ENCODE measurements at places on chromosomes 11 and 22.

DNA sequence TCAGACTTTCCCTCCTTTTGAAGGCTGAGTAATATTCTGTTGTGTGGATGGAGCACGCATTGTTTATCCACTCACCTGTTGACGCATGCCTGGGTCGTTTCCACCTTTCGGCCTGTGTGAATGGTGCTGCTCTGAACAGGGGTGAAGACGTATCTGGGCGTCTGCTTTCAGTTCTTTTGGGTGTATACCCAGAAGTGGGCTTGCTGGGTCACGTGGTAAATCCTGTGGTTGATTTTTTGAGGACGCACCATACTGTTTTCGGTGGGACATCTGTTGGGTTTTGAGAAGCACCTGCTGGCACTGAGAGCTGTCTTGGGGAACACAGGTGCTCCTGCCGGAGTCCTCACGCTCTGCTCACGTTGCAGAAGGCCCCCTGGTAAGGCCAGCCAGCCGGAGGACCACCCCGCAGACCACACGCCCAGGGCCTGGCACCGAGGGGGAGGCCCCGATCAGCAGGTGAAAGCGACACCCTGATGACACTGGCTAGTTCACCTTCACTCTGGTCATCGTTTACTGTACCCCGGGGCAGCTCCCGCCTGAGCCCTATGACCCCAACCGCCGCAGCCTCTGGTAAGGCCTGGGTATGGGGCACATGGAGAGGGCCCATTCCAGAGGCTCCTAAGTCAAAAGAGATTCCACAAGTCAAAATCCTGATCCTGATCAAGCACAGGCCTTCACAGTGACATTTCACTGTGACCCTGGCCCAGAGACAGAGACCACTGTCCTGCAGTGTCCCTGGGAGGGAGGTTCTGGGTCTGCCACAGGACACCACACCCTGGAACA is 54.5 kb upstream of the PRODH start:
- no peak for DNase-seq

DNA sequence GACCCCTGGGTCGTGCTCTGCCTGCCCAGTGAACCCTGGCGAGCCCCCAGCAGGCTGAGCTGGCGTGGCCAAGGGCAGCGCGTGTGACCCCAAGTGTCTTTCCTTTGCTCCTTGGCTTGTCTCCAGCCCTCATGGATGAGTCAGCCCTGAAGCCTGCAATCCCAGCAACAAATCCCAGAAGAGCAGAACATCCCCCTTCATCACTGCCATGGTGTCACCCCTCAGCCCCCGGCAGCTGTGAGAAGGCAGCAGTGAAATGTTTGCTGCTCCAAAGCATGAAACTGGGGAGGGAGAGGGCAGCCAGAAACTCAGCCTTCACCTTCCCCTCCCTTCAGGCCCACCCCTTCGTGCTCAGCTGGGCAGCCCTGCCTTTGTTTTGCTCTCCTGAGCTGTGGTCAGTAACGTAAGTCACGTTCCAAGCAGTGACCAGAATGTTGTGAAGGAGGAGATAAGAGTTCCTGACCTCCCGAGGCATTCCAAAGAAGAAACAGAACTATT is 29.8 kb downstream of the ADAMTS15 start:
- DNase-seq, result no peak

DNA sequence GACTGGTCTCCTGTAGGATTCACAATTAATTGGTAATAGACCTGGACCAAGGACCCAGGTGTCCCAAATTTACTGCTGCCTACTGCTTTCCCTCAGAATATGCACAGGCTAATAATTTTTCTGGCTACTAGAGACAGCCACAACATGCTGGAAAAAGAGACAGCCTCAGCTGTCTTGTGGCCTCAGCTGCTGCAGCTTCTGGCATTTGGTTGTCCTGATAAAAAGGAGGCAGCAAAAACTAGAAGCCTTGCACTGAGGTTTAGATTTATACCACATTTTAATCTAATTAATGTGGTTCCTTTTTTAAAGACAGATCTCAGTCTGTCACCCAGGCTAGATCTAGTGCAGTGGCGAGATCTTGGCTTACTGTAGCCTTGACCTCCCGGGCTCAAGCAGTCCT is 89.8 kb downstream of the BTBD10 start:
- no peak for DNase-seq

GRCh38 chr11:22779850-22780249 is 49.8 kb downstream of the SVIP start:
- DNase-seq, result no peak
